ENCODE measurements at places on chromosomes 12 and 14.

DNA sequence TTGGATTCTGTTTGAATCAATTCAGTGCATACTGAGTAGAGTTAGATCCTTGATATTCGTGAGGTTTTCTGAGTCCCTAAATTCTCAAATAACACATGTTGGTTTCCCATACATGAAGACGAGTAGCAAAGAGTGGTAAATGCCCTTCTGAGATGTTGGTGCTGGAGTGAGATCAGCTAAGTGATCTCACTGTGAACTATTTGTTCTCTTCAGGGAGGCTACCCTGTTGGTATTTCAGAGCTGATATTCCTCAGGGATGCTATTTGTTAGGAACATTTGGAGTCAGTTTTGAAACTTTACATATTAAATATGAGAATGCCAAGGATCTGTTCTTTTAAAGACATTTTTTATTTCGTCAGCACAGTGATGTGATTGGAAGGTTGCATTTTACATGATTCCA is 54.7 kb downstream of the SUSD6 start:
- no peak for DNase-seq

- DNase-seq: no peak
These were observed 35.0 kb upstream of the BCL7A start for GRCh38 chr12:121986489-121987245.

DNA sequence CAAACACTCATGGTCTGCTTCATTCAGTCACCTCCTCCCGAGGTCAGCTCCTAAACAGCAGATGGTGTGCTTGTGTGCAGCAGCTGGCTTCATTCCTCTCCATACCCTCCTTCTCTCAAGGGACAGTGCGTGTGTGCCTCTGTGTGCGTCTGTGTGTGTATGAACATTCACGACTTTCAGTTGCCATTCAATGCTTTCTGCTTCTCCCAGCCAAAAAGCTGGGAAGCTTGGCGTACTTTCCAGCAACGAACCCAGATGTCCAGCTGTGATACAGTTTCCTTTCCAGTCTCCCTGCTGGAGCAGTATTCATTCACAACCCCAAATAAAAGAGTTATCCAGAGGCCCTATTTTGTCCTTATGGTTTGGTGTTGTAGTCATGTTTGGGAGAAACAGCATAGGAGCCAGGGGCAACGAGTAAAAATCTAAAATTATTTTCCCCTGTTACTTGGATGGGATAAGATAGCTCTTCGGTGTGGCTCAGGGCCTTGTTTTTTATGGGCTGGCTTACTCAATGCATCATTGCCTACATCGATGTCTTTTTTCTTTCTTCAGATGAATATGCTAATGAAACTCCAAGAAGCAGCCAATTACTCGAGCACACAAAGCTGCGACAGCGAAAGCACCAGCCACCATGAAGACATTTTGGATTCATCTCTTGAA is 379.3 kb downstream of the NAV3 start:
- DNase-seq: no peak

GRCh38 chr12:107335802-107336570 is 242.6 kb upstream of the CRY1 start:
- no peak for DNase-seq

DNA sequence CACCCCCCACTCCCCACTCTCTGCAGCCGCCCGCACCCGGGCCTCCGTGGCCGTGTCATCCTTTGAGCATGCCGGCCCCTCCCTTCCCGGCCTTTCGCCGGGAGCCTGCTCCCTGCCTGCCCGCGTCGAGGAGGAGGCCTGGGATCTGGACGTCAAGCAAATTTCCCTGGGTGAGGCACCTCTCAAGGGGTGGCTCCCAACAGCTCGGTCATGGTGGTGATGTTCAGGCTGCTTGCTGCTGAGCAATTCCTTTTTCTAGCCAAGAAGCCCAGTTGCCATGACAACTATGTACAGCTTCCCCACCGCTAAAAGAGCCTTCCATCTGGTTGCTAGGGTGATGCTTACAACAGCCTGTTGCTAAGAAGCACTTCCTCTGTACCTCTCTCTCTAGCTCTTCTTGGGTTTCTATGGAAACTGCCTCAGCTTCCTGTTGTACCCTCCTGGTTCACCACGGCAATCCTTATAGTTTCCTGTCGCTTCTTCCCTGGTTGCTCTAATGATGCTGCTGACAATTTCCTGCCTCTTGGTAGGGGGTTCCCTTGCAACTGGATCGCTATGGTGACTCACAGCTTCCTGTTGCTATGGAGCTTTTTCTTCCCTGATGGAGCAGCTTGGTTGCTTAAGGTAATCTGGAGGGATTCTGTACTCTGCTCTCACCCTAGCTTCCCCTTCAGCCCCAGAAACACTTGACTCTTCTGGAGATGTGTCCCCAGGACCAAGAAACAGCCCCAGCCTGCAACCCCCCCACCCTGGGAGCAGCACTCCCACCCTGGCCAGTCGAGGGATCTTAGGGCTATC is 11.0 kb downstream of the ZNF219 start:
- peak; percentile 69 for DNase-seq

DNA sequence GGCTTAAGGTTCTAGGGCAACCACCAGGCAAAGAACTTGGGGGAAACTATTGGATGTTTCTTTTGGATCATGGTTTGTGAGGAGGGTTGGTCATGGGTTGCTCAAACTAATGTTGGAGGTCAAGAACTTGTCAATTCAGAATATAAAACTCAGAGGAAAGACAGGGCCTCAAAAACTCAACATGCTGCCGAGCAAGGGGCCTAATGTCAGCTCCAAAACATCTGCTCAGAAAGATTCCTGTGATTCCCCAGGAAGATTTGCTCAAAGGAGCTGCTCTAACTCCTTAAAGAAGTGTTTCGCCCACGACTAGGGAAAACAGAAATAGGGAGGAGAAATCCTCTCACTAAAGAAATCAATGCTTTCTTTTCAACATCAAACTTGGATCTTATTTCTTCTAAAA is 3.7 kb upstream of the IGF1 start:
- DNase-seq: no peak

DNA sequence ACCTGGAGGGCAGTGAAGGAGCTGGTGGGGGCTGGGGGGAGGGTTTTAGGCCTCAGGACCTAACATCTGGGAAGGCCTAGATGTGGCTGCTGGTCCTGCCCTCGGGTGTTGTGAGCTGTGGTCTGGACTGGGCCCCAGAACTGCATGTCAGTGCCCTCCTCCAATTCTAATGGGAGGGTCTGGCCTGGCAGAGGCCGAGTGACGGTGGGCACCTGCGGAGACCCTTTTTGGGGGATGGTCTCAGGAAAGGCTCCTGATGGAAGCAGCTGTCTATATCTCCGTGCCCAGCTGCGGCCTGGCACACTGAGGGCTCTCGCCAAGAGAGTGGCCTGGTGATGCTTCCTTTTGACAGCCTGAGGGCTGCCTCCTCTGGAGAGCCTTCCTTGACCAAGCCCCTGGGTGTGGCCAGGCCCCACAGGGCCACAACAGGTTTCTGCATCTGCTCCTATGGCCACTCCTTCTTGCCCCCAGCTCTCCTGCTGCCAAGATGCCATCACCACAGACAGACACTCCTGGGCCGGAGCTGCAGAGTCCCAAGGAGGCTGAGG is 5.3 kb downstream of the EXOC3L4 start:
- no peak for DNase-seq

DNA sequence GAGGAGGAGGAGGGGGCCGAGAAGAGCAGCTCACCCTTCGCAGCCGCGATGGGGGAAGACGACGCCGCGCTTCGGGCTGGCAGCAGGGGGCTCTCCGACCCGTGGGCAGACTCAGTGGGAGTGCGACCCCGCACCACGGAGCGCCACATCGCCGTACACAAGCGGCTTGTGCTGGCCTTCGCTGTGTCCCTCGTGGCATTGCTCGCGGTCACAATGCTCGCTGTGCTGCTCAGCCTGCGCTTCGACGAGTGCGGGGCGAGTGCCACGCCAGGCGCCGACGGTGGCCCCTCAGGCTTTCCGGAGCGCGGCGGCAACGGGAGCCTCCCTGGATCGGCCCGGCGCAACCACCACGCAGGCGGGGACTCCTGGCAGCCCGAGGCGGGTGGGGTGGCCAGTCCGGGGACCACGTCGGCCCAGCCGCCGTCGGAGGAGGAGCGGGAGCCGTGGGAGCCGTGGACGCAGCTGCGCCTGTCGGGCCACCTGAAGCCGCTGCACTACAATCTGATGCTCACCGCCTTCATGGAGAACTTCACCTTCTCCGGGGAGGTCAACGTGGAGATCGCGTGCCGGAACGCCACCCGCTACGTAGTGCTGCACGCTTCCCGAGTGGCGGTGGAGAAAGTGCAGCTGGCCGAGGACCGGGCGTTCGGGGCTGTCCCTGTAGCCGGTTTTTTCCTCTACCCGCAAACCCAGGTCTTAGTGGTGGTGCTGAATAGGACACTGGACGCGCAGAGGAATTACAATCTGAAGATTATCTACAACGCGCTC is 745 bp downstream of the TRHDE start:
- no peak for DNase-seq

- DNase-seq: no peak
These were observed 479.2 kb upstream of the RGS6 start for GRCh38 chr14:71452987-71453386.

DNA sequence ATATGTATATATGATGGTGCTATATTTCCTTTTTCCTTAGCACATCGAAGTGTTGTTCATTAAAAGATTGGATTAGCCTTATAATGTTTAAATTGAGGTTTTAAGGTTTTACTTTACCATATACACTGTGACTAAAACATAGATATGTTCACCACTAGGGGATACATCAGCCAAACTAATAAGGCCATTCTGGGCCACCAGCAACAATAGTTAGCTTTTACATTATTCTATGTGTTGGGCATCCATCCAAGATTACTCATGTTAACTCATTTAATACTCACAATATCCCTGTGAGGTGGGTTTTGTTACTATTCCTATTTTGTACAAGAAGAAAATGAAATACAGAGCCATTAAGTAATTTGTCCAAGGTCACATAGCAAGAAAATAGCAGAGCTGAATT is 202.6 kb upstream of the AVPR1A start:
- no peak for DNase-seq

DNA sequence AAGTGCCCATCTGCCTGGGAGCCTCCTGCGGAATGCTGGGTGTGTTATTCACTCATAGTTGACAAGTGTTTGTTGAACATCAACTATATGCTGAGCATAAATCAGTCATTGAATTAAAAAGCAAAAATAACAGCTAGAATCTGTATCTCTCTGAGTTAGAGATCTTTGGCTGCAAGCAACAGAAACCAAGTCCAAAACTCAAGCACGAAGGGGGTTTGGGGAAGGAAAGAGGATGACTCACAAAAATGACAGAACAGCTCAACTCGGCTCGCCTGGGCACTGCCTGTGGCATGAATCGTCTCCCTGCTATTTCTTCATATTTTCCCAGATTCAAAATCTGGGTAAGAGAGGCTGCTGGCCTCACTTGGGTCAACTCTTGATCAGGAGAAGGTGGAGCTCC is 72.6 kb upstream of the NCOR2 start:
- no peak for DNase-seq

DNA sequence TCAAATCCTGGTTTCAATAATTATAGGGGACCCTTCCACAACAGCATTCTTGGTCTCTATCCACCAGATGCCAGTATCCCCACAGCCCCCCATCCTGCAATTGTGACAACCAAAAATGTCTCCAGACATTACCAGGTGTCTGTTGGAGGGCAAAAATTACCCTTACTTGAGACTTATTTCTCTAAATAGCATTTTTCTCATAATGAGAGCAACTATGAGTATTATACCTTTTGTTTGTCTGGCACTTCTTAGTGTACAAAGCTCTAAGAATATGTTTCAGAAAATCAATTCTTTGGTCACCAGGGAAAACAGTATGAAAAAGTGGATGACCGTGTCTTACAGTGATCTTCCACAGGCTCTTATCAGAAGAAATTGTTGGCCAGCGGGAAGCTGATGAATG is 27.5 kb upstream of the RMST start:
- no peak for DNase-seq

DNA sequence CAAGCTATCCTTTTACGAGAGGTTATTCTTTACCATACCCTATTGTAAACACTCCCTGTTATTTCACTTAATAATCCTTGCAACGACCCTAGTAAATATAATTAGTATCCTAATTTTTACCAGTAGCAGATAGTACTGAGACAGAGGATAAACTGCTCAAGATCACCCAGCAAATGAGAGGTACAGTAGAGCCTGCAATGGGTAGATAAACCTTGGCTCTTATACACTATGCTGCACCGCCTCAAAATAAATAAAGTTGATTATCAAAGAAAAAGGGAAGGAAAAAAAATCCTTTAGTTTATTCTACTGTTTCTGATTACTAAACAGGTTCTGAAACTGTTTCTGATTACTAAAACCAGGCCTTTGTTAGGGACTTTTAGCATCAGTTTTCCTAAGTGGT is 22.5 kb downstream of the YBX3 start:
- no peak for DNase-seq

DNA sequence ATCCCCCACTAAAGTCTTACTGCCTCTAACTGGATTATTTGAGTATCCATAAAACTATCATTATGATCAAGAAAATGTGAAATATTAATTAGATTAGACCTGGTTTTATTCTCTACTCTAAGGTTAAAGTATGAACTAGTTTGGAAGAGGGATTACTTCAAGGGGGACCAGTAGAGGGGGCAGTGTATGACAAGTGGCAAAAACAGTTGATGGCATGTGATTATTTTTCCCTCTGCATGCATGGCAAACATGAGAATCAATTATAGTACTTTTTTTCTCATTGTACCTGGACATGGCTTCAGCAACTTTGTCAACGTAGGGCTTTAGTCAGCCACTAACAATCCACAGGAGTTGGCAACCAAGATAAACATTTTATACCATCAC is 145.0 kb upstream of the SLC38A2 start:
- no peak for DNase-seq

DNA sequence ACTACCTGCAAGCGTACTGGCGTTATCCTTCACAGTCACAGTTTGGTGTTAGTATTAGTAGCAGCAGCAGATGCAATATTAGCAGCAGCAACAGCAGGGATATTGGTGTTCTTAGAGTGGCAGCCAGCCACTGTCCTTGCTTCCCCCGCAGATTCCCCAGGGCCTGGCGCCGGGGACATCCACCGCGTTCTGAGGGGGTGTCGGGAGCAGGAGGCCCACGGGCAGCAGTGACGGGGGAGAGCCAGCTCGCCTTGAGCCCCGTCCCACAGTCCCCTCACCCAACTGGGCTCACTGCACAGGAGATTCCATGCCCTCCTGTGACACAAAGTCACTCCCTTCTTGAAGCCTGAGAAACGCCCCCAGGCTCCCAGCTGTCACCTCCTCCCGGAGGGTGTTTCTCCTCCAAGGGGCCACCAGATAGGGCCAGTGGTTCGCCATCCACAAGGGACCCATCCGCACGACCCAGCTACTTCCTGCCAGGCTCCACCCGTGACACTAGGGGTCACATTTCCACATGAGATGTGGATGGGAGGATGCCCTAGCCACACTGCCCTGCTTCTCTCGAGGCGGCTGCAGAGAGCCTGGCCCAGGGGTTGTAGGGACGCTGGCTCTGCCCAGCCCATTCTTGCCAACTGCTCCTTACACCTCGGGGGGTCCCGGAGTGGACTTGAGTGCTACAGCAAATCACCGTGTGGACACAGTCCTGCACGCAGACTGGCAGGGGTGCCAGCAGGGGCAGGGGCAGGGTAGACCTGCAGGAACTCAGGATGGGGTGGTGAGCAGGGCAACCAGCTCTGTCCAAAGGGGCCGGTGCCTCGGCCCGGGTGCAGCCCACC is 123.1 kb downstream of the PIWIL1 start:
- no peak for DNase-seq

Data from memory B cell (primary cell).